ENCODE measurements at places on chromosomes 16 and 17. TPM values are rescaled to one million over a fixed set of nuclear protein-coding genes. Genes with fewer than 3 reads are reported as not detected.

Gene VMP1
- total RNA-seq, result 98.9 TPM

Gene CX3CL1
- total RNA-seq, result not detected

Gene CDH8
- total RNA-seq, result not detected

Gene CACNA1G
- not detected for total RNA-seq

Gene SCIMP
- total RNA-seq, result not detected

Gene CDC42EP4
- total RNA-seq, result 22.7 TPM

Gene CDRT15L2
- not detected for total RNA-seq

Gene ABCA10
- total RNA-seq, result 0.87 TPM

Gene AANAT
- total RNA-seq, result not detected

Gene MYH1
- not detected for total RNA-seq

Gene RASL10B
- total RNA-seq, result 0.39 TPM

Gene KRT12
- not detected for total RNA-seq

Gene PRM1
- total RNA-seq, result not detected

Gene SGCA
- total RNA-seq, result 0.11 TPM

Gene CCDC144A
- total RNA-seq, result 0.79 TPM

Gene ATP1B2
- not detected for total RNA-seq

Gene TVP23A
- not detected for total RNA-seq

Gene SP6
- total RNA-seq, result 1.8 TPM

Gene TCAP
- total RNA-seq, result 2.0 TPM

Gene P2RX5
- not detected for total RNA-seq

Gene CACNG1
- not detected for total RNA-seq

Gene ABI3
- not detected for total RNA-seq

Gene ITGAD
- total RNA-seq, result not detected

Gene ZG16B
- total RNA-seq, result not detected

Gene PABPN1L
- total RNA-seq, result not detected

Gene ASB16
- not detected for total RNA-seq

Gene MSLN
- 139 TPM for total RNA-seq

Gene CSH2
- not detected for total RNA-seq

Gene CAPN15
- 42.8 TPM for total RNA-seq

Gene MAPT
- not detected for total RNA-seq

Gene ATP2A1
- total RNA-seq, result 0.11 TPM

Gene ZPBP2
- total RNA-seq, result not detected

Gene CSF3
- total RNA-seq, result not detected

Gene KRT28
- not detected for total RNA-seq

Gene SOCS7
- total RNA-seq, result 20.4 TPM

Gene SPN
- total RNA-seq, result not detected

Gene FA2H
- total RNA-seq, result not detected

Gene DNASE1L2
- 0.22 TPM for total RNA-seq
